Anterior cingulate cortex (tissue), 58 donors: ENCODE measurements at places on chromosomes 3 and 15.

- no peak for DNase-seq
These were observed 38.8 kb downstream of the CPA3 start for GRCh38 chr3:148903941-148904340.

DNA sequence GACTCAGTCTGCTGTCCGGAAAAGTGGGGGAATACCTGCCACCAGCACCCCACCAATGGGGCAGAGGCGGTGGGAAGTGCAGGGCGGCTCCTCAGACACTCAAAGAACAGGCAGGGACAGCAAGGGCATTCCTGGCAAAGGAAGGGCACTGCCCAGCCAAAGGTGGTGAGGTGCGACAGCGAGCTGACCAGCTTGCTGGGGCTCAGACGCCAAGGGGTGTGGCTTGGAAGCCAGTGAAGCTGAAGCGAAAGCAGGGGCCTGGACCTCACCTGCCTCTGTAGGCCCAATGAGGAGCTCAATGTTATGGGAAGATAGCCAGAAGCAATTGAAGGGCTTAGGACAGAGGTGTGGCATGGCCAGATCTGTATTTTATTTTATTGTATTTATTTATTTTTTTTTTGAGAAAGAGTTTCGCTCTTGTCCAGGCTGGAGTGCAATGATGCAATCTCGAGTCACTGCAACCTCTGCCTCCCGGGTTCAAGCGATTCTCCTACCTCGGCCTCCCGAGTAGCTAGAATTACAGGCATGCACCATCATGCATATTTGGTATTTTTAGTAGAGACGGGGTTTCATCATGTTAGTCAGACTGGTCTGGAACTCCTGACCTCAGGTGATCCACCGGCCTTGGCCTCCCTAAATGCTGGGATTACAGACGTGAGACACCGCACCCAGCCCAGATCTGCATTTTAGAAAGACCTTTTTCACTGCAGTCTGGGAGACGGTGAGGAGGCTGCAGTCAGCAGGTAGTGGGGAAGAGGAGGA, 4.4 kb upstream of the LMAN1L start:
- DNase-seq: no peak

DNA sequence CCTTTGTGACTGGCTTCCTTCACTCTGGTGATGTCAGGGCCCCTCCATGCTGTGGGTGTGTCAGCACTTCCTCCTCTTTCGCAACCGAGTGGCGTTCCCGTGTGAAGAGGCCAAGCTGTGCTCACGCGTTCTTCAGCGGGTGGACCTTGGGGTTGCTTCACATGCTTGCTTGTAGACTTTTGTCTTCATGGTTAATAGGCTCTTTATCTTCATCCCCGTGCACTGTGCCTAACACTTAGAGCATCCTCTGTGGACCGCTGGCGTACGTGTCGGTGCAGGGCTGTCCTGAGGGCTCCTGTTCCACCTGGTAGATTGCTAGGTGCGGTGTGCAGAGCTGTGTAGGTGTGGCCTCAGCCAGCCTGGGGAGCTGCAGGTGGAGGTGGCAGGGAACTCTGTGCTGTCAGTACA, 182.3 kb downstream of the OR4M2 start:
- no peak for DNase-seq

DNA sequence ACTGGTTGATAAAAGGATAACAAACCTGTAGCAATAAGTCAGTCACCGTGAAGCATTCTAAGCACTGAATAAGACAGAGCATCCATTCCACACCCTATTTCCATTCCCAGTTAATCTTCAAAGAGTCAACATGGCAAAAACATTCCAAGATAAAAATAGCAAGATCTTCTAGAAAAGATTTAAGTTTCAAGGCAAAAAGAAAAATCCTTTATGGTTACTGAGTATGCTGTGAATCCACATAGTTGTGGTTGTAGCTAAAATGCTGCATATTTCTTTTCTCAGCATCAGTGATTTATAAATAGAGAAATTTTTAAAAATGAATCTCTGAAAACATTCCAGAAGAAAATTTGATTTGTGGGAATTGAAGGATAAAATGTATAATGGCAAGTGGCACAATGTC, 21.1 kb downstream of the GAP43 start:
- DNase-seq: no peak

GRCh38 chr15:50244959-50245624, 20.4 kb downstream of the HDC start:
- DNase-seq: no peak

DNA sequence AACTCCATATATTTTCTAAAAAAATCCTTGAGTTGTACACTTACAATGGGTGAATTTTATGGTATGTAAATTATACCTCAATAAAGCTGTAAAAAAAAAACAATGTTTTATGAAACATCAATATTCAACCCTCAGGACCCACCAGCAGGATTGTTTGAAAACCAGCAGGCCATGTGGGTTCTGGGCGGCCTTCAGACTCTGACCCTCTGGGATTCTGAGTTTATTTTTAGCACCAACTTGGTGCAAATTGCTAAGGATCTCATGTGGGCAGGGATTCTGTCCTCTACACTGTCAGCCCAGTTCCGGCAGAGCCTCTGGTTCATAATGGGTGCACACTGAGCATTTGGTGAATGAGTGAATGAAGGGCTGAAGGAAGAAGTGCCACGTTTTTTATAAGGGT, 24.2 kb upstream of the TSEN2 start:
- DNase-seq: no peak

DNA sequence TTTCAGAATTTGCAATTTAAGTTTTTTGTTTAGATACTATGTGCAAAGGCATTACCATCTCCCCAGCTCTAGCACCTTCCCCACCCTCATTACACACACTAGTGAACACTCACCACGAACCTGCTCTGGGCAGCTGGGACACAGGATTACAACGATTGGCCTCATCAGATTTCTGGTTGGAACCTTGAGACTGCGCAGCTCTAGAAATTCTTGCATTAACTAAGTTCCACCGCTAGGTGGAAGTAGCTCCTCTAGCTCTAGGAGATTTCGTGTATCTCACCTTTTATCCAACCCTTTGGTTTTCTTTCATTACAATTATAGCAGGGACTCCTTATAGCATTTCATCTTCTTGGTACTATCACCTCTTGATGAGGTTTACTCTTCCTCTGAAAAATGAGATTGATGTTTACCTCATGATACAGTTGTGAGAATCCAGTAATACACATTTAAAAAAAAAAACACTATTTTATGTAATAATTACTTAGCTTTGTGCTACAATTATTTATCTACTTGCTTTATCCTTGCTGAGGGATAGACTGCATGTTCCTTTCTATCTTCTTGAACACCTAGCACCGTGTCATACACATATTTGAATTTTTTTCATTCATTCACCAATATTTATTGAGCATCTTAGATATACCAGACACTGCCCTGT, 28.7 kb upstream of the PLOD2 start:
- DNase-seq: no peak

GRCh38 chr3:60957541-60957940, 293.7 kb downstream of the FHIT start:
- DNase-seq: no peak

GRCh38 chr3:99536555-99537314, 101.7 kb upstream of the COL8A1 start:
- no peak for DNase-seq

- DNase-seq: no peak
These were observed 29.8 kb upstream of the EPHB3 start for GRCh38 chr3:184531626-184532280.

DNA sequence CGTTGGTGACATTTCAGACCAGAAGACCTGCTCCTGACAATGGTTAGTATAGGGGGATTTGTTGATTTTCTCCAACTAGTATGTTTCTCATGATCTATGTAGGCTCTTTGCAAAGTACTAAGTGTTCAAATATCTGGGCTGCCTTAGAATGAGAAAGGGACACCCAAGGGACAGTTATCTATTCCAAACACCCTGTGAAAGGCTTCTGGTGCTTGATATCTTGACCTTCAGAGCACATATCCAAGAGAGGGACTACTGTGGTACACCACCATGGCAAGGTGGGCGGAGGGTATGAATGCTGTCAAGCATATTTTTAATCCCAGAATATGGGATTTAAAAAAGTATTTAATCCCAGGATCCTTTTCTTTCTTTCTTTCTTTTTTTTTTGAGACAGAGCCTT, 1.1 kb downstream of the FANCD2OS start:
- no peak for DNase-seq

DNA sequence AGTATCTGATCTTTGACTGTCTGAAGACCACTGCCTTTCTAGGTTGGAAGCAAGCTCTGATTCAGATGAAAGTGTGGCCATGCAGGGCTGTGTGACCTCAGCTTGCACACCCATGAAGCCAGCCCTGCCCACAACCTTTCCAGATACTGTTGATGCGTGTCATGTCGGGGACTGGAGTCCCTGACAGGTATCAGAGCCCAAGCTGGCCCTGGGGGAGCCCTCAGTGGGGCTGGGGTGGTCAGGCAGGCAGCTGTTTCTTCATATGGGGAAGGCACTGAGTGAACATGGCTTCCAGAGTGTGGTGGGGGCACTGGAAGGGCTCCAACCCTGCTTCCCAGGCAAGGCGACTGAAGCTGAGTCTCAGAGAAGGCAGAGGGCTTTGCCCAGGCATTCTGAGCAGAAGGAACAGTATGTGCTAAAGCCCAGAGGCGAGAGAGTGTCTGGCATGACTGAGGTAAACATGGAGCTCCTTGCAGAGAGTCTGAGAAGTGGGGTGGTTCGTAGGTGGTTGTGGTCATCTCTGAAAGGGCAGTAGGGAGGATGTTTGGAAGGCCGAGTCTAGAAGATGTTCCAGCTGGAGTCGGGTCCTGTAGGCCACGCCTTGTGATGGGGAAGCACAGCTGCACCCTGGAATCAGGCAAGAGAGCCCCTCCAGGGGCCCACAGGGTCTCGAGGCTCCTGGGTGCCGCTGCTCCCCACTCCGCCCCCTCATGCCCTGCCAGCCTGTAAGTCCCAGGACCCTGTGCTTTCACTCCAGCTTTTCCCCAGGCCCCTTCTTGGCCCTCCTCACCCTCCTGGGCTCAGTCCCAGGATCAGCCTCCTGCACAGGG, 122.2 kb downstream of the EEFSEC start:
- no peak for DNase-seq

GRCh38 chr15:60605879-60606307, 127.0 kb upstream of the ICE2 start:
- no peak for DNase-seq

- no peak for DNase-seq
These were observed 477.1 kb downstream of the NSUN3 start for GRCh38 chr3:94539937-94540336.

GRCh38 chr15:39595338-39596221, 14.7 kb downstream of the THBS1 start:
- no peak for DNase-seq

- no peak for DNase-seq
These were observed 29.8 kb upstream of the SENP5 start for GRCh38 chr3:196837819-196838420.

DNA sequence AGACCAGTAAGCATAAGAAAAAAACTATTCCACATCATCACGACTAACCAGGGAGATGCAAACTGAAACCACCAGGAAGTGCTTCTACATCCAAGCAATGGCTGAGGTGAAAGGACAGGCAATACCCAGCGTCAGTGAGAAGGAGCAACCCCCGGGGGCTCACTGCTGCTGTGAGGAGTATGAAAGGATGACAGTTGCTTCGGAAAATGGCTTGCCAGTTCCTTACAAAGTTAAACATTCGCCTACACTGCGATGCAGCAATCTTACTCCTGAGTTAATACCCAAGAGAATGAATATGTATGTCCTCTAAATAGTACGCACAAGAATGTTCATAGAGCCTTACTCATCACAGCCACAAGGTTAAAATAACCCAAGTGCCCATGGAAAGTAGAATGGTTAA, 13.3 kb upstream of the PLXNA1 start:
- no peak for DNase-seq

- no peak for DNase-seq
These were observed 94.4 kb downstream of the DNASE1L3 start for GRCh38 chr3:58116161-58116955.

- no peak for DNase-seq
These were observed 123.7 kb upstream of the RAP2B start for GRCh38 chr3:153038367-153038766.

- DNase-seq: no peak
These were observed 18.7 kb downstream of the TMEM43 start for GRCh38 chr3:14143271-14144225.

DNA sequence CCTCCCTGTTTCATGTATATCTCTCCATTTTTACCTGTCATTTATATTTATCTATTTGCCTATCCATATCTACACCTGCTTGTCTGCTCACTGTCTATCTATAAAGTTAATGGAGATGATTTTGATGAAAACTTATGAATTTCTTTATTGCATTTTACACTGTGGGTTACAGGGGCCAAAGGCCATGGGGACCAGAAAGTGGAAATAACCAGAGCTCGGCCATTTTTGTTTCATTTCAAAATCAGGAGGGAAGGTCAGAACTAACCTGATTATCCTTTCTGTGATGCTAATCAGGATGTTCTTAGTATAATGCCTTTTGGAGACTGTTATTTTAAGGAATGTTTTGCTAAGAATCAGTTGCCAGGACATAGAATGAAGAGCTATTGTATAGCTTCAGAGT, 147.2 kb downstream of the LPP start:
- DNase-seq: no peak

- DNase-seq: no peak
These were observed 186.5 kb upstream of the GAP43 start for GRCh38 chr3:115436767-115437301.

DNA sequence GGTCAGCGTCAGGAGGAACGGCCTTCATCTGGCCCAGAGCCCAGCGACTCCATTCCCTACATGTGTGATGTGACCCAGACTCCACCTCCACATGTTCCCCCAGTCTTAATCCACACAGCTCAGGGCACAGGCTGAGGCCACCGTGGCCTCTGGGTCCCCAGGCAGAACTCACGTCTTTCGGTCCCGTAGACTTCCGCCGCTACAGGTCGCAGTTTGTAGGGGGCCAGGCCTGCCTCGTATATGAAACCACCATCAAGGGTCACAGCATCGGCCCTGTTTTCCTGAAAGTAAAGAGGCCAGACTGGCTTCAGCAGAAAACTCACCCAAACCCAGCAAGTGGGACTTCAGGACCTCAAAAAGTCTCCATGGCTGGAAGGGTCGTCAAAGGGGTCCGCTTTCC, 8.6 kb downstream of the LTF start:
- DNase-seq: no peak

DNA sequence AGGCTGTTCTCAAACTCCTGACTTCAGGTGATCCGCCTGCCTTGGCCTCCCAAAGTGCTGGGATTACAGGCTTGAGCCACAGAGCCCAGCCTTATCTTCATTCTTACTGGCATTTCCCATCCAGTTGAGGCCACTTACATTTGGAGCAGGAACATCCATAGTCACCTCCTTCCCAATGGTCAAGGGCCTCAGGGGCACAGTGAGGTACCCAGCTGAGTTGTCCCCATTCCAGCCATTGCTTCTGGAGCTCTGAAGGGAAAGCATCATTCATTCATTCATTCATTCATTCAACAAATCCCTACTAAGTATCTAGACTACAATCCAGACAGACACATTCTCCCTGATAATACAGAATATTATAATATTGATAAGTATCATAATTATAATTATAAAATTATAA, 12.2 kb downstream of the PLA2G4D start:
- no peak for DNase-seq

DNA sequence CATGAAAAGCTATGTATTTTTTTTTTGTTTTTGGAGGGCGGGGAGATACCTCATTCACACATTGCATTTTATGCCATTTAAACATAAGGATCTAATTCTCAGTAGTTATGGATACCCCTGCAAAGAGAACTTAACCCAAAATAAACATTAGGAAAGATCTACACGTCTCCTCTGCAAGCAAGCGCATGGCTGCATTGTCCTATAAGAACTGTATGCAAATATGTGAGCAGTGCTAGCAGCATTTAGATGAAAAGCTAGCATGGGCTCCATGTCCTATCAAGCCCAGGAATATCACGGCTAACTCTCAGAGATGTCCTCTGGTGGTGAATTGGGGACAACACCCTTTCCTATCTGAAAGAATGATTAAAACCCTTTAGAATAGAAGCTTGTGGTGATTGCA, 292.8 kb downstream of the MEX3B start:
- no peak for DNase-seq
